ENCODE measurements at places on chromosomes 1 and 21. TPM values are rescaled to one million over a fixed set of nuclear protein-coding genes. Genes with fewer than 3 reads are reported as not detected.

The MPZ gene
- total RNA-seq: 0.87 TPM

The FALEC gene
- not detected for total RNA-seq

The PLA2G2F gene
- not detected for total RNA-seq

The ALPL gene
- 0.87 TPM for total RNA-seq

The STX12 gene
- 66.7 TPM for total RNA-seq

The MPL gene
- not detected for total RNA-seq

The LMO4 gene
- 75.3 TPM for total RNA-seq

The RBM11 gene
- not detected for total RNA-seq

The AGMAT gene
- total RNA-seq: 0.99 TPM

The NOS1AP gene
- 0.29 TPM for total RNA-seq

The OR2T35 gene
- not detected for total RNA-seq

The GBP5 gene
- total RNA-seq: 0.17 TPM

The SLC50A1 gene
- total RNA-seq: 25.6 TPM

The NBPF10 gene
- total RNA-seq: 2.0 TPM

The MIXL1 gene
- not detected for total RNA-seq

The SH2D1B gene
- total RNA-seq: not detected

The LCE2B gene
- total RNA-seq: not detected

The OR2T2 gene
- not detected for total RNA-seq
